ENCODE measurements at places on chromosomes 3 and 15.

DNA sequence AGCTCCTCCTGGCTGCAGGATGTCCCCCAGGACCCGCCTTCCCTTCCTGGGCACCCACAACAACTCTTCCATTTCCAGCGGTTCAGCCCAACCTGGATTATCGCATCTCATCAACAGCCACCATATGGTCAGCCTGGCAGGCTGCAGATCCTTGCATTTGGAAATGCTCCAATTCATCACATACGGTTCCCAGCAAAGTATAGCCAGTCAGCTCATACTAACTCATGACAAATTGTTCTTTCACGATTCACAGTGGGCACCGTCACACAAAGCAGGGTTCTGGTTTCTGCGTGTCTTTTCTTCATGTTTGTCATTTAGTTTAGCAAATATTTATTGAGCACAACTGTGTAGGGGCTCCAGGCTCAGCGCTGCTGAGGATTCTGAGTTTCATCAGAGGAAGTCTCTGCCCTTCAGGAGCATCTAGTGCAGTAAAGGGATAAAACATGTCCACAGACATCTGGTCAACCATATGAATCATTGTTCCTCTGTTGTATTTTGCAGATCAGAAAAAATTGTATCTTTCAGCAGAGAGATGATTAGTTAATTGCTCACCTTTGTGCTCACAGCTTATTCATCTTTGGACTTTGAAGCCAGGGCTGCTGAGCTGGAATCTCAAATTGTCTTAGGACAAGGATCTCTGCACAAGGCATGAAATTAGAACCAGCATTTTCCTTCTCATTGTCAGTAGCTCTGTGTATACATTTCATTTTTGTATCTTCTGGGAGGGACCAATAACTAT is 125.1 kb downstream of the GABRG3 start:
- no peak for DNase-seq

DNA sequence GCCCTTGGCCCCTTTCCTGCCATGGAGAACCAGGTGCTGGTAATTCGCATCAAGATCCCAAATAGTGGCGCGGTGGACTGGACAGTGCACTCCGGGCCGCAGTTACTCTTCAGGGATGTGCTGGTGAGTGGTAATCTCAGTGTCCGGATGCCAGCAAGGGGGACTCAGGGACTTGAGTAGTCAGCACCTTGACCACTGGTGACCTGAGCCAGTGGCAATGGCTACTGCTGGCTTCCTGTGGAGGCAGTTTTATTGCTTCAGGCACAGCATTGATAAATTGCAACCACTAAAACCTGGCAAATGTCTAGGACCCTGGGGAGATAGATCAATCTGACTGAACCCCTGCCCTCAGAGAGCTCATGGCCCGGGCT is 830 bp downstream of the MAP2K5 start:
- DNase-seq: no peak

DNA sequence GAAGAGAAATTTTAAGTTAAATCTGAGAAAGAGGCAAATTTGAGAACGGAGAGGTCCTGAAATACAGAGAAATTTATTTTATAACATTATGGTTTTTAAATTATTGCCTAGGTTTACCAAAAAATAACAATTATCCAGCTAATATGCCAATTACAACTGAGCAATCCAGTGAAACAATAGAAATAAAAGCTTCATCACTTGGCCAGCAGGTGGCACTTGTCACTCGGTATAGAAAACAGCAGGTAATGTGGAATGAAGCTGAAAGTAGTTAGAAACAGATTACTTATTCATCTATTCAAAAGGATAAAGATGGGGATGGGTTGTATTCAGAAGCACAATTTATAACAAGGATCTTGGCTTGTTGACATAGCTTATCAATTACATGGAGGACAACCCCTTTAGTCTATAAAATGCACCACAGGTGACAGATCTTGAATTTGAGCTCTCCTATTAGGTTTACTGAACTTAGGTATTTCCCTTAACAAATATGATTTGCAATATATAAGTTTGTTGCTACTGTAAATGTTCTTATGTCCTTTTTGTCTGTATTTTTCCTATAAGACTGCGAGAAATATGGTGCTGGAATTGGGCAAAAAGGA is 70.1 kb upstream of the GUCA1C start:
- no peak for DNase-seq

- no peak for DNase-seq
Observed at GRCh38 chr3:107740992-107741896, 218.5 kb downstream of the BBX start.

- no peak for DNase-seq
Observed at GRCh38 chr15:55774113-55774970, 31.4 kb upstream of the PRTG start.

GRCh38 chr3:55591888-55592287 is 104.8 kb upstream of the WNT5A start:
- DNase-seq: no peak

- no peak for DNase-seq
Observed at GRCh38 chr3:171346582-171347300, 113.5 kb downstream of the TNIK start.

DNA sequence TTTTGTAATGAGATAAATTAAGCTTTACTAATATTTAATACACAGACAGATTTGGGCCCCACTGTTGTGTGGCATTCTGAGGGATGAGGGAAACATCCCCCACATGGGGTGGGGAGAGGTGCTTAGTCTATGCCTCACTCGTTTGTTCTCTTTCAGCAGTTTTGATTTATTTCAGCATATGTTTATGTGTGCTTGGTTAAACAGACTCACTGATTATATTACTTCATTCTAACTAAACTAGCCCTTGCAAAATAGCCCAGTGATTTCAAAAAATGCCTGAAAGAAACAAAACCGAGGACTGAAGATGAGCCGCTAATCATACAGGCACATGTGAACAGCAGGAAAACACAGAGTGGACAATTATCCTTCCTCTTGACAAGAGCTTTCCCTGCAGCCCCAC is 27.2 kb downstream of the TNFAIP8L3 start:
- DNase-seq: no peak

GRCh38 chr3:182393830-182394367 is 399.4 kb upstream of the ATP11B start:
- DNase-seq: no peak

DNA sequence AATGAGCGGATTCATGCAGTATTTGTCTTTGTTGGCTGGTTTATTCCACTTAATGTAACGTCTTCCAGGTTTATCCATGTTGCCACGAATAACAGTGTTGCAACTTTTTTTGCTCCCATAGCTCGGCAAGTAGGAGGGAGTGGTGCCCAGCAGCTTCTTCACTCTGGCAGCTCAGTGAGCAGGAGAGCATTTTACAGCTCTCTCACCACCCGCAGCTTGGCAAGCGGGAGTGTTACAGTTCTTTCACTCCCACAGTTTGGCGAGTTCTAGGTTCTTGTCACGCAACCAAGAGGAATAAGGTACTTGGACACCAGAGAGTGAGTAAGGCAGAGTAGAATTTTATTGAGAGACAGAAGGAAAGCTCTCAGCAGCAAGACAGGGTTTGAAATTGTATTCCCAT is 935.2 kb downstream of the TBL1XR1 start:
- DNase-seq: no peak

DNA sequence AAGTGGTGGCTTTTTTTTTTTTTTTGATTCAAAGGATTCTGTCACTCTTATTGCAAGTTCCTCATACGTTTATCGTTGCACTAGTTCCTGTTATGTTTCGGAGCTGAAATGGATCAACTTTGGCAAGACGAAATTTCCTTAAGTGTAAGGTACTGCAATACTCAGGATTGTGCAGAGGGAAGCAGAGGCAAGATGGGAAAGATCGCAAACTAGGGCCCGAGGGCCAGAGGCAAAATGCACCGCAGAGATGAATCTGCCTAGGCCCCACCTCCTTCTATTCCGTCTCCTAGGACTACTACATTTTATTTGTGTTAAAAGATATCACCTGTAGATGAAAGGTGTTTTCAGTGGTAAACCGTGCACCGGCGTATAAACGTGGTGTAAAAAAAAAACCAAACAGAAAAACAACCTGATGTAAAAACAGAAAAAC is 331 bp downstream of the RNU6-1 start:
- no peak for DNase-seq

- DNase-seq: no peak
Observed at GRCh38 chr3:132134611-132135010, 99.8 kb upstream of the CPNE4 start.

- no peak for DNase-seq
Observed at GRCh38 chr15:49979705-49980382, 139.2 kb downstream of the ATP8B4 start.

- DNase-seq: no peak
Observed at GRCh38 chr3:101074518-101074917, 81.3 kb upstream of the ABI3BP start.

- no peak for DNase-seq
Observed at GRCh38 chr3:55719508-55719907, 232.4 kb upstream of the WNT5A start.

GRCh38 chr3:30188713-30189112 is 417.7 kb upstream of the TGFBR2 start:
- no peak for DNase-seq

DNA sequence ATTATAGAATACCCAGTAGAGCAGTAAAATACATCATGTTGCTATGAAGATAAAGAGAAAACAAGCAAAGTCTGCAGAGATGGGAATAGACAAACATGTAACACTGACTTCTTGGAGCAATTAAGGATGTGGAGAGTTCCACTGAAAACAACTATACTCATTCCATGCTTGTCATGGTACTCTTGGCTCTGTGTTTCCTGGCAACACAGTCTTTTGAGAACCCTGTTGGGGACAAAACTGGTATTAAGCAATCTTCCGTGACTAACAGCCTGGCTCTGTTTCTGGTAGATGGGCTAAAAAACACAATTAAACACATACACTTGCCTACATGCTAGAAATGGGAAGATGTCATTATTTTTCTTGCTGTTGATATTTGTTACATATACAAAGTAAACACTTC is 1212.3 kb upstream of the GBE1 start:
- no peak for DNase-seq

Data from 8988T (cell line).